Activated CD4-positive, alpha-beta T cell treated with anti-CD3 and anti-CD28 coated beads for 24 hours (primary cell): ENCODE measurements at places on chromosomes 5 and 9.

DNA sequence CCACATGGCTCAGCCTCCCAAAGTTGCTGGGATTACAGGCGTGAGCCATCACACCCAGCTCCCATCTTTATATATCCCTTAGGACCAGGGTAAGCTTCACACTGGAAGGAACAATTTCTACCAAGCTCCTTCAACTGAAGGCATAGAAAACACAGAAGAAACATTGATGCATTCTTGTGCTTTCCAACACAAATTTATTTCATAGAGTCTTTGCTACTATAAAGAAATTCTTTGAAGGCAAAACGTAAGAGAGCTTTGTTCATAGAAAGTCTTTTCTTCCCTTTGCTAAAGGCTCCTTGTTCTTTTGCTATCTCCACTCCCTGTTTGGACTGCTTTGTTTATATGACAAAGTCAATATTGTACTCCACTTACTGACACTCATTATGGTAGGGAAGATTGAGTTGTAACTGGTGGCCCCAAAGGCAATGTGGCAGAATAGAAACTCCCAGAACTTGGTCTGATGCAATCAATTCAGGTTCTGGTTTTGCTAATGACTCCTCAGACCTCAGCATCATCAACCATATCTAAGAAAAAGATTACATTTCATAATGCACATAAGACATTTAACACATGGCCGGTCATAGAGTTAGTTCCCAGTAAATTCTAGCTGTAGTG, 97.4 kb upstream of the CLINT1 start:
- no peak for DNase-seq

DNA sequence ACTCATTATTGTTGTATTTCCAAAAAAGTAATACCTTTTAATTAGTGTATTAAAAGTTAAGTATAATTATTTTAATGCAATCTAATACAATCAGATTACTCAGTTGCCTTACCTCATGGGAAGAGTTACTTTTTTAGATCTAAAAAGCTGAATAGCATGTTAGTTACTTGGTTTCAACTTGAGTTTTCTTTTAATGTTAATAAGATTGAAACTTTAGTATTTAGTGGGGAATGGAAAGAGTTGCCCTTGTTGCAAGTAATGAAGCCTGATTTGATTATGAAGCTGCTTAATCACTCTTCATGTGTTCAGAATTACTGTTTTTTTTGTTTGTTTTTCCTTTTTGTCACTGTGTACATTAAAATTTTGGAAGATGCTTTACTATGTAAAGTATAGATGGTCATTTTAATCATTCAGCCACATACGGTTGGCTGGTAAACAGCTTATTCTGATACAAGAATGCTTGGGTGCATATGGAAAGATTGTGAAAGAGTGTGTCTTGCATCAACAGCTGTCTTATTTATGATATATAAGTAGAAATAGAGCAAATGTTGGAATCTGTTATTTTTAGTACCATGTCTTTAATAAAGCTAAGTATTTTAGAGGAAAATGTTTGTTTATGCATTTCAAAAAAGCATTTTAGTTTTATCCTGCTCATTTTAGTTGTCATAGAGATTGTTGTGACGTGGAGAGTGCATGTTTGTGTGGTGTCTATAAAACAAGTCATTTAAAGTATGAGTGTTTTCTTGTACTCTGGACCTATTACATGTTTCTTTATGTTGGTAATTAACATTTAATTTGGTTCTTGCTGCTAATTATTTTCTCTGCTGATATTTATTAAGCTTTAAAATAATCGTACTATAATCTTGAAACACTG, 36.4 kb downstream of the SREK1 start:
- no peak for DNase-seq

DNA sequence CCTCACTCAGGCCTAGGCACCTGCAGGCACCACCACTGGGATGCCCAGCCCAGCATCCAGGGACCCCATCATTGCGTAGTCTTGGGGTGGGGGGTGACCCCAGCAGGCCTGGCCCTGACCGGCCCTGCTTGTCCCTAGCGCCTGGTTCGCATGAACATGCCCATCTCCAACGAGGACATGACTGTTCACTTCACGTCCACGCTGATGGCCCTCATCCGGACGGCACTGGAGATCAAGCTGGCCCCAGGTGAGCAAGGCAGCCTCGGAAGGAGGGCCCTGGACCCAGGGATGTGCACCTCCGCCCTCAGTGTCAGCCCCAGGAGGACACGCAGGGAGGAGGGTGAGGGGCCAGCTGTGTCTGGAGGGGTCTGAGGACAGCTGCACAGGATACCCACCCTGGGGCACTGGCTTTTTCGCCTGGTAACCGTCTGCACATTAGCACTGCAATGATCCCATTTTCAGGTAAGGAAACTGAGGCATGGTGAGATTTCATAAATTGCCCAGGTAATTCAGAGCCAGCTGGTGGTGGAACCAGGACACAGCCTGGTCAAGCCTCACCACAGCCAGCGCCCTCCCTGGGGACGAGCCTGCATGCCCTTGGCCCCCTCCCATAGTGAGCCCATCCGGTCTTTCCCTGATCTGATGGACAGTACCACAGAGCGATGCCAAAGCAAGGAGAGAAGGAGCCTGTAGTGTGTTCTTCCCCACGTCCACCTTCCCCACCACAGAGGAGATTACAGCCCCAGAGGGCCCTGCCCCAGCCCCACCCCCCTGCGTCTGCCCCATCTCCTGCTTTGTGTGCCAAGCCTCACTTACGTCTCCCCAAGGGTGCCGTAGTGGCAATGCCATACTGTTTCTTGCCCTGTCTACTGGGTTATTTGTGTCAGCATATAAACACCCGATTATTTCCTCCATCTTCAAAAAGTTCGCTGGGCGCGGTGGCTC, 228.3 kb downstream of the CACNA1B start:
- DNase-seq, result no peak

- DNase-seq, result no peak
Observed at GRCh38 chr5:3209918-3210317, 385.7 kb upstream of the IRX1 start.

DNA sequence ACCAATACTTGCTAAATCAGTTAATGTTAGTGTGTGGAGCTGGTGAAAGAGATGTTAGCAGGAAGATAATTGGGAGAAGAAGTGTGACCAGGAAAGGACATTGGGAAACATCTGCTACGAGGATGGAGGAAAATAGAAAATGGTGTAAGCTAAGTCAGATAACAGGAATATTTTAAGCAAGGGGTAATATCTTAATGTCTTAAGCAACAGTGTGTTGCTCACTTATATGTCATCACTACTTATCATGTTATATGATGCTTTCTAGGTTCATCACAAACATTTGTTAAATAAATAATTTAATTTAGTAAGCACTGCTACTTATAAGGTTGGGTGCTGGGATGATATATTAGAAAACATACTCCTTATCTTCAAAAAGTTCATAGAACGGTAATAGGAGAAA, 326.1 kb downstream of the EDIL3 start:
- no peak for DNase-seq

DNA sequence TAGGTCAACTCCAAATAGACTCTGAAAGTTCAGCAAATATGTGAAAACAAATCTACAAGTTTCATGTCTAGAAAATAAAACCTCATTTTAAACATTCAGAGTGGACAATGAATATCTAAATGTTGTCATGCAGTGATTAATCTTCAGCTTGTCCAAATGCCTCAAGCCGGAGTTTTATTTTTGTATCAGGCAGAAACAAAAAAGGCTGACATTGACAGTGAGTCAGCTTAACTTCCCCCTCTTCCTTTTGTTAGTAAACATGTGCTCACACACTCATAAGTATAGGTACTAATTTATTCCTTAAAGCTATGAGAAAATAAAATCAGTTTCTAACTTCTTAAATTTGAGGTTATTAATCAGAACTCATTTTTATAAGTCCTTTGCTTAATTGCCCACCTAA, 467.9 kb upstream of the DAB2 start:
- DNase-seq, result no peak

GRCh38 chr9:123065196-123065595, 31.7 kb downstream of the GPR21 start:
- DNase-seq, result no peak

GRCh38 chr5:116374434-116374852, 200.2 kb downstream of the SEMA6A start:
- DNase-seq, result no peak

GRCh38 chr5:76524101-76524835, 98.9 kb downstream of the F2RL2 start:
- DNase-seq, result no peak

DNA sequence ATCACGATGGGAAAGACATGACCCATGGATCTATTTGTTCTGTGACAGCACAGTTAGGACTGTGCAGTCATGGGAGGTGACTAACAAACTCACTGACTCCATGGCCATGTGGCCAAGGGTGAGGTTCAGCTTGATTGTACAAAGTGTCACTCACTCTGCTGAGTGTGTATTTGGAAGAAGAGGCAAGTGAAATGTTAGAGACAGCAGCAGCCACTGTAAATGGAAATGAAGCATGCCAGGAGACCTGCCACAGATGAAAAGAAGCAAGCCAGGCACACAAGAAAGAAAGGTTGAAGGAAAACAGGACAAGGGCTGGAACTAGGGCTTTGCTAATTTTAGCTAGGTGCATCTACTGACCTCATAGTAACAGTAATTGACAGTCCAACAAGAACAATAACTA, 42.7 kb upstream of the PALM2AKAP2 start:
- no peak for DNase-seq

DNA sequence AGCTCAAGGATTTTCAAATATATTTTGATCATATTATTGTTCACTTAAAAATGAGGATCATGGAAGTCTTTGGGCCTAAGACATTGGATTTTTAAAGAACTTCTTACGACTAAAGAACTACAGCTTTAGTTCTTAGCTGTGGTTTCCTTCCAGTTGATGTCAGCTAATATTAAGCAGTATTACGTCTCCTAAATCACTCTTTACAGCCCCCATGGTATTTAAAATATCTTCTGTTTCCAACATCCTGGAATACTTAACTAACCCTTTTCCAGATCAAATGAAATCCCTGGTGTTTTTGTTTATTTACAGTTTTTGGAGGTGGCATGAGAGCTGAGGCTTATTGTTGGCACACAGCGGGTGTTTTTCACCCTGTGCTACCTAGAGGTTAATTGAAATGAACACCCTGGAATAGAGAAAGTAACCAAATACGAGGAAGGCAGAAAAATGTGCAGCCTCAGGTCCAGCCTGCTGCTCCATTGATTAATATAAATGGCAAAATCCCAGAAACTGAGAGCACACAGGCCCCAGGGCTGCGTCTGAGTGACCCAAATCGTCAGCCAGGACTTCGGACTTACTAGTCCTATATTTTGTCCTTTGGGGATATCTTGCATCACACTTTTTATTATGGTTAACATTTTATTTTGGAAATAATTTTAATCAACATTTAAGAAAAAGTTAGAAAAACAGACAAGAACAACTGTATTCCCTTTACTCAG, 52.3 kb upstream of the ICE1 start:
- no peak for DNase-seq

GRCh38 chr9:127694890-127695720, 11.7 kb upstream of the CFAP157 start:
- DNase-seq, result no peak

DNA sequence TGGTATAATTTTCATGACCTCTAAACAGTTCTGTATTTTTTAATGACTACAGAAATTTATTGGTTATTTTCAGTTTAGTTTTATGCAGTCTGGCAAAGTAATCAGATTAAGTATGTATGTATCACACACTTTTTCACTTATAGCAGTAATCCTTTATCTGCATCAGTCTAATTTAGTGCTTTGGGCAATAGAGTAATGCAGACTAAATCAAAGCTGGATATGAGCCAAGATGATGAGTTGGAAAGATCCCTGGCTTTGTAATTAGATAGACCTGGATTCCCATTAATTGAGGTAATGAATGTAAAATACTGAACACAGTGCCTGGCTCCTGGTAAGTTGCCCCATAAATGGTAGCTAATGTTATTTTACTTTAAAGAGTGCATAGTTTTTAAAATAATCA, 215.4 kb upstream of the TLX3 start:
- DNase-seq, result no peak

DNA sequence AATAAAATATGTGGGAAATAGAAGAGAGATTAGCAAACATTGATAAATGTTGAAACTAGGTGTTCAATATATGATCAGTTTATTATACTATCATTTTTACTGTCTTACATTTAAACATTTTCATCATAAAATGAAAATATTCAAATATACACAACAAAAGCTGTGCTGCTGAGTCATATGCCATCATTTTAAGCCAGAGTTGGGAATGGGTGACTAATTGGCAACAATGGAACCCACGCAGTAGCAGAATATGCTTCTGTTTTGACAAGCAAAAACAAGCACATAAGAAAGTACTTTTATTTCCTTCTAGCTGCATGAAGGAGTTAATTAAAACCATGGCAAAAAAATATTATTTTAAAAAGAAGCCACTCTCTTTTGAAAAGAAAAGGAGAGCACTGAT, 340.0 kb upstream of the EDIL3 start:
- no peak for DNase-seq

DNA sequence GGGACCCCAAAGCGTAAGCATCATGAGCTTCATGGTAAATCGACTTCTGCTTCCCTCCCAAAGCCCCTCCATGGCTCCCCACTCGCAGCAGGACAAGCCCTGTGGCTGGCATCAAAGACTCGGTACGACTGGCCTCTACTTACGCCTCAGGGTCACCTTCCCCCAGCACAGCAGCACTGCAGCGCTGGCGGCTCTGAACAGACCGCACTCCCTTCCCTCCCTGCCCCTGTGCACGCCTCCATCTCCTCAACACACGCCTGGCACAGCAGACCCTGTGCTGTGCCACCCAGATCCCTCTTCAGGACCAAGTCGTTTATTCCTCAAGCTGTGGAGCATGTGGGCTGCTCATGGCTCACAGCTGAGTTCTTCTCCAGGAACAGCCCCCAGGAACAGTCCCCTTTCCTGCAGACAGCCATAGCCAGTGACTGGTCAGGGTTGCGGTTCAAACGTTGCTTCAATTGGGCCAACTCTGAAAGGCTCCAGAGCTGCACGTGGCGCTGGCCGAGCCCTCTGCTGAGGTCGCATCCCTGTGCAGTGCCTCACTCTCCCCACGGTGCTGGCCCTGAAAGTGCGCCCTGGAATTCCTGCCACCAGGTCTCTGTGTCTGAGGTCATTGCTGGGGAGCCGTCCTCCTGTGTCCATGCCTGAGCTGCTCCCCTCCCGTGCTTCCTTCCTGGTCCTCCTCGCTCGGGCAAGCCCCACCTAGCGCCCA, 88.0 kb downstream of the ZNF354C start:
- DNase-seq, result no peak
